ENCODE measurements at places on chromosomes 5 and 9. TPM values are rescaled to one million over a fixed set of nuclear protein-coding genes. Genes with fewer than 3 reads are reported as not detected.

DNA sequence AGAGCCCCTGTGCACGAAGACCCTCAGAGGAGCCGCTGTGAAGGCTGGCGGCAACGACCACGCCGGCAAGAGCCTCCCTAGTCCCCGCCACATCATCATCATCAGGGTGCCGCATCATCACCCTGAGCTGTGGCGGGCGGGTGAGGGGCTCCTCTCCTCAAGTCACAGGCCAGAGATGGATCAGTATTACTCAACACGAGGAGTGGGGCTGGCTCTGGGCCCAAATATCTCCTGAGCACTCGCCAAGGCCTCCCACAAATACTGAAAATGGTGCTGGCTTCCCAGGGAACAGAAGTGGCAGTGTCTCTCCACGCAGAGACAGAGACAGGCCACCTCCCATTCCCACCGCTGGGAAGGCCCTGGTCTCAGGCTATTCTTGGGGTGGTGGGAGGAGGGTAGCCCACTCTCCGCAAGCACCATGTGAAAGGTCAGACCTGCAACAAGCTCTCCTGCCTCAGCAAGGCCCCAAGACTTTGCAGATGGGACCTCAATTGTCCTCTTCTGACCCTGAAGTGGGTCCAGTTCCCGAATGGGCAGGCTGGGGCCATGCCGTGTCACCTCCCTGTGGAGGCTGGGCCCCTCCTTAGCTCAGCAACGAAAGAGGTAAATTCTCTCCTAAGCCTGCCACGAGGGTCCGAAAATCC is 39.3 kb upstream of the ZNF354A start:
- DNase-seq: no peak

GRCh38 chr5:145943674-145944121 is 7.3 kb downstream of the SH3RF2 start:
- DNase-seq: peak; percentile 49

DNA sequence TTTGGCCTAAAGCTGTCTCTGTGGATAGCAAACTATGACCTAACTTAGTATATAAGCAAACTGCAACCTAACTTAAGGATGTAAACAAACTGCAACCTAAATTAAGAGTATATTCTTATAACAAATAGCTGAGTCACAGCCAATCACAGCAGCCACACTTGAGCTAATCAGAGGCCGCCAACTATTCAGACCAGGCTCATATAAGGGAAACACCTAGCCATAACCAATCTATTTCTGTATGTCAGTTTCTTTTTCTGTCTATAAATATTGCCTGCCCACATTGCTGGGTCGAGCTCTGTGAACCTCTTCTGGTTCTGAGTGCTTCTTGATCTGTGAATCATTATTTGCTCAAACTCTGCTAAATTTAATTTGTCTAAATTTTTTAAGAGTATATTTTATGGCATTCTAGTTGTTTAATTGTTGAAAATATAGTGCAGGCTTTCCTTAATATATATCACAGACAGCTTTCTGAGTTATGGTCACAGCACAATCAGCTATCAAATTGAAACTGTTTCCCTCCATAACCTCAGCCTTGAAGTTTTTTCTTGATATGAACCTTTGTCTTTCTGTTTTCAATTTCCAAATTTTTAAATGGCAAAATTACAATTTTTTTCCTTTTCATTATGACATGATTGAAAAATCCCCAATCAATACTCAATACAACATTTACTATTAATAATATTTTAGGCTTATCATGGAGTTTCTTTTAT is 327.1 kb upstream of the NUDT12 start:
- no peak for DNase-seq

GRCh38 chr9:8395022-8395421 is 595.4 kb upstream of the DMAC1 start:
- no peak for DNase-seq

The DOCK2 gene
- total RNA-seq: 1.4 TPM

The PPP2R2B gene
- total RNA-seq: 0.62 TPM

The DHX29 gene
- total RNA-seq: 26.8 TPM

The IL3 gene
- not detected for total RNA-seq
